ENCODE measurements at places on chromosomes 11 and 22.
A peak's percentile ranks its signal among the peaks of the same experiment; 100 is the strongest.

DNA sequence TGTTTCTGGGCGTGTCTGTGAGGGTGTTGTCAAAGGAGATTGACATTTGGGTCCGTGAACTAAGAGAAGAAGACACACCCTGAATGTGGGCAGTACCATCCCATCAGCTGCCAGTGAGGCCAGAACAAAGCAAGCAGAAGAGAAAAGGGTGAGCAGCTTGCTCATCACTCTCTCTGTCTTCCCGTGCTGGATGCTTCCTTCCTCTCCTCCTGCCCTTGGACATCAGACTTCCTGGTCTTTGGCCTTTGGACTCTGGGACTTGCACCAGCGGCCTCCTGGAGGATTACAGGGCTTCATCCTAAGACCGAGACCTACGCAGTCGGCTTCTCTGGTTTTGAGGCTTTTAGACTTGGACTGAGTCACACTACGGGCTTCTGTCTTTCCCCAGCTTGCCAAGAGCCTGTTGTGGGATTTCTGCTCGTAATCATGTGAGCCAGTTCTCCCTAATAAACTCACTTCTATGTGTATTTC is 18.8 kb downstream of the APOL2 start:
- no peak for DNase-seq

GRCh38 chr11:2559527-2560311 is 114.9 kb downstream of the KCNQ1 start:
- no peak for DNase-seq

- no peak for DNase-seq
These were observed 826.3 kb downstream of the DLG2 start for GRCh38 chr11:84800755-84801346.

GRCh38 chr11:33281758-33282157 is 24.6 kb downstream of the HIPK3 start:
- no peak for DNase-seq

DNA sequence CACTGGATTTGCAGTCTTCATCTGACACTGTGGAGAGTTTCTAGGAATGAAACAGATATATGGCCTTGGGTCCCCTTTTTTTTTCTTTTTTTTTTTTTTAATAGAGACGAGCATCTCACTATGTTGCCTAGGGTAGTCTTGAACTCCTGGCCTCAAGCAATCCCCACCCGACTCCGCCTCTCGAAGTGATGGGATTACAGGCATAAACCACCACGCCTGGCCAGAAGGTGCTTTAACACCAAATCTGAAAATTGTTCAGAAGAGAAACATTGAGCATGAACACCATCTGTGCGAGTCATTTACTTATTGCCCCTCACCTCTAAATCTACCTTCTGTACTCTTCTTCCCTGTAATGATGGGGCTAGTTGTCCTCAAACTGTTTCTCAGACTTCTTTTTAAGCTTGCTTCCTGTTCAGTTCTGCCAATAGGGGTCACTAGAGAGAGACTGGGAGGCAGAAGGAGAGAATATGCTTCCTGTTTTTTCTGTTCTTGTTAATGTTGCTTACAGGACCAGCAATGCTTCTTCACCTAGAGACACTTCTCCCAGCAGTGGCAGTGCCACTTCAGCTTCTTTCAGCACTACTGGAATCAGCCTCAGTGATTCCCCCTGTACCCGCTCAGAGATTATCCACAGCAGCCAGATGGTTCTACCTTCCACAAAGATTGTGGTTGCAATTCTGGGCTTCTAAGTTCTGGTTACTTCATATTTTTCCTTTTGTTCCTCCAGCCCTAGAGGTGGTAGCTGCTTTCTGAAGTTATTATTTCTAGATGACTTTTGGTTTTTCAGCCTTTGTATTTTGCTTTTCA is 20.8 kb upstream of the ZBED5 start:
- no peak for DNase-seq

DNA sequence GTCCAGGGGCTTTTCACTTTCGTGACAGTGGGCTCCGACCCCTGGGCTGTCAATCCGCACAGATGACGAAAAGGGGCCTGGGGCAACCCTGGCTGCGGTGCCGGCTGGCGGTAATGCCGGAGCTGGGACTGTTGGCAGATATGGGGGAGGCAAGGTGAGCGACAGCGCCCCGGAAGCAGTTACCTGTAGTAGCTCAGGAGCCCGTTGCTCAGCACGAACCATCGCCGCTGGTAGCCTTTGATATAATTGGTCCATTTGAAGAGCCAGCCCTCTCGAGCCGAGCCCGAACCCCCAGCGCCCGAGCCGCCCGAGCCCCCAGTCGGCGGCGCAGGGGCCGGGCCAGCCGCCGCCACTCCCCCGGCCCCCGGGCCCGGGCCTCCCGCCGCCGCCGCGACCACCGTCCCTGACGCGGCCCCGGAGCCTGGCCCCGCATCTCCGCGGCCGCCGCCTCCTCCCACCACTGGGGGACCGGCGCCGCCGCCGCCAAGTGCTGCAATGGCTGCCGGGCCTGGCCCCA is 396 bp downstream of the OSBP start:
- no peak for DNase-seq

DNA sequence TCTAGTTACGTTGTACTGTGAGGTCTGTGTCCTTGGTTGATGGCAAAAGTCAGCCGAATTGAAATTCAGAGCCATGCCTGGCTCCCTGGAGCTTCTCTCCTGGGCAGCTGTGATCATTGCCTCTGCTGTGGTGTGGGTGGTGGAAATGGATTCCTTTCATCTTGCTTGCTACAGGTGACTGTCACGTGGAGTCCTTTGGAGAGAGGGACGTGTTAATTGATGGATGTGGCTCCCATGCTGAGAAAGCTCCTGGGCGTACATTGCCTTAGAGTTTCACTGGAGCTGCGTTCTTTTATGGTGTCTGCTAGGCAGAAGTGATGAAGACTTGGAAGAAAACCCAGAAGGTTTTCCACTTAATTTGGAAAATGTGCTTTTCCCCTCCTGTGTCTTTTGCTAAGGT is 41.9 kb upstream of the PPP6R3 start:
- DNase-seq: no peak

- no peak for DNase-seq
These were observed 85.2 kb upstream of the GRAMD1B start for GRCh38 chr11:123344790-123345357.

DNA sequence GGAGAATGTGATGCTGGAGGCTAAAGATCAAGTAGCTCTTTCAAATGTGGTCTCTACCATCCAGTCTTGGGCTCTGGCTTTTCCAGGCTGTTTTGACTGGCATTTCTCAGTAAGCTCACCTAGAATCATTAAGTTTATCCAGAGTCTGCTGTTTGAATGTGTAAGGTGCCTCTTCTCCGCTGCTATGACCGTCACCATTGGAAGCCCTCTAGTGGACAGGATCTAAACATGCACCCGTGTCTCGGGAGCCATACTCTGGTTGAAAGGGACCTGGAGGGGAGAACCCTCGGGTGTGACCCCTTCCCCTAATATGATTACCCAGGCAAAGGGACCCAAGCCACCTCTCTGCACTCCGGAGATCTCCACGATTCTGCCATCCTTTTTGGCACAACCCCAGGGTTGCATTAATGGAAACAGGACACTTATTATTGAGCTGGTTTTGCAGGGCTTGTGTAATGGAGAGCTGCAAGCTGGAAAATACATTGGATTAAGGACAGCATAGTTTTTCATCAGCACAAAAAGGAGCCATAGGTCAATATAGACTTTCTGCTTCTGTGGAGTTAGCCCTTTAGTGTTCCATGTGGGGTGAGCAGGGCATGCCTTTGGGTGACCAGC is 191.0 kb upstream of the LARGE1 start:
- no peak for DNase-seq

DNA sequence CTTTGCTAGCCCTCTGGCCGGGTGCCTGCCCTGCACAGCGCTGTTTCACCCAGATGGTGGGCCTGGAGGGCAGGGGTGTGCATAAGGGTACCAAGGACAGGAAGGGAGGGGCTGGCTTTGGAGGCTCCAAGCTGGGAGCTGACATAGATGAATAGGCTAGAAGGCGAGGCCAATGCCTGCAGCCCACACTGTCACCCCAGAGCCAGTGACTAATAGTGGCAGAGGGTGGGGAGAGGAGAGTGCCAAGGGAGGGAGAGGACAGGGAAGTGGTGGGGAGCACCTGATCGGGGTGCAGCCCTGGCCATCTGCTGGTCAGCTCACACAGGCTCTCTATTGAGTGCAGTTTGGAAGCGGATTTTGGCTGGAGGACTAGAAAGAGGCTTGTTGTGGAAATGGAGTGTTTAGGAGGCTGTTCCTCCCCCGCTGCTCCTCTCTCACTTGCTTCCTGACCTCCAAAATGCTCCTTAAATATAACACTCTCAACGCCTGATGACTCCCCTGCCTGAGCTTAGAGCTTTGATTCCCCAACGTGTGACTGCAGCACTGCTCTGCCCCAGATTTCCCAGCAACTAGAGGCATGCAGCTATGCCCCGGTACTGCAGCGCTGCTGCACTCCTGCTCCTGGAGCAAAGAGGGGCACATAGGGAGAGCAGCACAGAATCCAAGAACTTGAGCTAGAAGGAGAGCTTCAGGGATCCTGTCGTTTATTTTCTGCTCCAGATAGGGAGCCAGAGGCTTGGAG is 89.2 kb downstream of the GRAMD1B start:
- DNase-seq: no peak

- DNase-seq: no peak
These were observed 57.4 kb downstream of the PACSIN2 start for GRCh38 chr22:42957544-42957943.

- no peak for DNase-seq
These were observed 38.9 kb upstream of the CSNK2A3 start for GRCh38 chr11:11391796-11392463.

DNA sequence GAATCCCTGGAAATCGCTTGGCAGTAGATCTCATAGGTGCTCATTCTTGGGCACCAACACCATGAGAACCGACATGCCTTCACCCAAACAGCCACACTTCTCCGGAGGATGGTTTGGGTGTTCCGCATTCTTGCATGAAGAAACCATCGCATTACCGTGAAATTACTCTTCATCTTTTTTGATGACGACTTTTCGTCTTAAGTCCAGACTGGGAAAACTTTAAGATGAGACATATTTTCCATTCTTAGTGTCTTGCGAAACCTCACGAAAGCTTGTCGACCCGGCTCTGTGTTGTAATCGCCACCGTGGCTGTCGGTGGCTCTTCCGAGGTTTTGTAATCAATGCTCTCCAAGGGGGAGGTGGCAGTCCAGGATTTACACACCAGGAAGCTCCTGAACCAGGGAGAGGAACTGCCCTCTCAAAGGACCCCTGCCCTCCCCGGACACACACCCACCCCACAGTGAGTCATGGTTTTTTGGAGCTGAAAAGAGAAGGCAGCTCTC is 1.7 kb downstream of the TOM1 start:
- DNase-seq: peak; percentile 42

- no peak for DNase-seq
These were observed 45.5 kb upstream of the THY1 start for GRCh38 chr11:119468511-119468910.

- no peak for DNase-seq
These were observed 182.1 kb upstream of the KIRREL3 start for GRCh38 chr11:127182586-127183203.

DNA sequence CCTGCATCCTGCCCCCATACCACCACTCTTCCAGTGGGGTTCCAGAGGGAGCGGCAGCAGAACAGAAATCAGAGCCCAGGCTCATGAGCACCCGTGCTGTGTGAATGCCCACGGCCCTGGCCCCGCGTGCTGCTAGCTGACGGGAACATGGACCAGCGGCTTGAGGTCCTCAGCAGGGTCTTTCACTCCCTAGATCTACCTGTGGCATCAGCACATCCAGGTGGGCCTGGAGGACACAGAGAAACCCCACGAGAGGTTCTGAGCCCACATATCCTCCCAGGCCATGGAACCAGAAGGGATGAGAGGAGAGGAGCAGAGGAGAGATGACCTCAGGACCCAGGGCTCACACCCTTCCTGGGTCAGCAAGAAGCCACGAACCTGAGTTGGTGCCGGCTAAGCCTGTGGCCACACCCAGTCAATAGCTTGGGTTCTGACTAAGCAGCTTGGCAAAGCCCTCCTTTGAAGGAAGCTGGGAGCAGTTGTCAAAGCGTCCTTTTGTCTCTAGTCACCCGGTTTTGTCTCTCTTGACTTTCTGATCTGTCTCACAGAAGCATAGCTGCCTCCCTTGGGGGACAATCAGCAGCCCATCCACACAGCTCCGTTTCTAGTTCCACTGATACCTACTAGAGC is 89.3 kb upstream of the LMO1 start:
- DNase-seq: no peak

- DNase-seq: no peak
These were observed 9.3 kb downstream of the TNKS1BP1 start for GRCh38 chr11:57315491-57315890.

DNA sequence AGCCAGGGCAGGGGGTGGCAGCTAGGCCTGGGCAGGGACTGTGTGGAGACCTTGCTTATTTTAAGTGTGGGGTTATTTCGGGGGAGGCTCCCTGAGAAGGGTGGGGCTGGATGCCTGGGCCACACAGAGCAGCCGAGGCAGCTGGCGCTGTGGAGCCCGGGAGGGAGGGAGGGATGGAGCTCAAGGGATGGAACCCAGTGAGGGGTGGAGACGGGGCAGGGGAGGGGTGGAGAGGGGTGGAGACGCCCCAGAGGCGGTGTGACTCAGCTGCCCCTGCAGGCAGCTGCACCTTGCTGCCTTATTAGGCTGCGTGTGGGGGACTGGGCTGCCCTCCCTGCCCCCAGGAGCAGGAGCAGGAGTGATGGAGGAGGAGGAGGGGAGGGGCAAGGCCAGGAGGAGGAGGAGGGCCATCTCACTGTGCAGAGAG is 9.8 kb upstream of the TSSC4 start:
- no peak for DNase-seq

DNA sequence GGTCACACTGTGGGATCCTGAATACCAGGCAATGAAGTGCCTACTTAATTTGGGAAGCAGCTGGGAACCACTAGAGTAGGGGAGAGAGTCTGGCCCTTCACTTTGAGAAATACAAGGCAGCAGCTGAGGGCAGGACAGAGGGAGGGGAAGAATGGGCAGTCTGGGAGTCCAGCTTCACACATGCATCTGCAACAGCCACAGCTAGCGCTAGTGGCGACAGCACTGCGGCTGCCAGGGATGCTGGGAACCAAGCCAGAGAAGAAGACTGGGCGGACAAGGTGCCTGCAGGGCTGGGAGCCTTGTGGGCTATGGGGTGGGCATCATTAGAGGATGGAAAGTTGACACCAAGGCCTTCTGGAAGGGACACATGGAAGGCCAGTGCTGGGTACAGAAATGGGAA is 15.8 kb downstream of the SCUBE2 start:
- no peak for DNase-seq

DNA sequence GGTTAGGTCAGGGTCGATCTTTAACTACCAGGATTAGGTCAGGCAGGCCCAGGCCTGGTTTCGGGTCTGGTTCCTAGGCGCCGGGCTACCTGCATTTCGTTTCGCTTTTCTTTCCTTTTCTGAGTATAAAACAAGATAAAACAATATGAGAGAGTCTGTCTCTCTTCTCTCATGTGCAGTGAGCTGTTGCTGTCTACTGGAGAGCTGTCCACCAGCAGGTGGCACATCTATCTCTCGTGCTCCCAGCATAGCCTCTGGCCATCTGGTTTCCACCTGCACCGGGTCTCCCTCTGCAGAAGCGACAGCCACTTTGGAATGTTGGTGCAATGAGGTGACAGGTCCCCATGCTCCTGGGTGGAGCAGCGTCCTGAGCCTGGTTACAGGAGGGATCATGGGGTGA is 27.6 kb downstream of the RIBC2 start:
- DNase-seq: no peak

- no peak for DNase-seq
These were observed 78.1 kb upstream of the PRR5 start for GRCh38 chr22:44623771-44624510.

Data from keratinocyte (primary cell).